Inflammatory macrophage (primary cell): ENCODE measurements at places on chromosomes 7 and 10.

DNA sequence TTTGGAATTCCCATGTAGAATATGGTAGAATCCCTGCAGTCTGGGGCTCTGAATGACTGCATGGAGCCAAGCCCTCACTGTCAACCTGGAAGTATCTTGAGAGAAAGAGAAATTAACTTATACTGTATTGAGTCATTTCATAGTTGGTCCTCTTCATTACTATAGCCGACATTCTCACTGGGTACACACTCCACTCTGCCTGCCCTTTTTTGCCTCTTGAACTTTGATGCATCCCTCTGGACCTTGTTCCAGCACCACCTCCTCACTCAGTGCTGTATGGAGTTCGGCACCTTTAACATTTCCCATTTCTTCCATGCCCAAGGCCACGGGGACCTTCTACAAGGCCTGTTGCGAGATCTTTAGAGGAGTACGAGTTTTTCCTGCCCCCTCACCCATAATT is 4.6 kb upstream of the ARHGAP22 start:
- DNase-seq = no peak

DNA sequence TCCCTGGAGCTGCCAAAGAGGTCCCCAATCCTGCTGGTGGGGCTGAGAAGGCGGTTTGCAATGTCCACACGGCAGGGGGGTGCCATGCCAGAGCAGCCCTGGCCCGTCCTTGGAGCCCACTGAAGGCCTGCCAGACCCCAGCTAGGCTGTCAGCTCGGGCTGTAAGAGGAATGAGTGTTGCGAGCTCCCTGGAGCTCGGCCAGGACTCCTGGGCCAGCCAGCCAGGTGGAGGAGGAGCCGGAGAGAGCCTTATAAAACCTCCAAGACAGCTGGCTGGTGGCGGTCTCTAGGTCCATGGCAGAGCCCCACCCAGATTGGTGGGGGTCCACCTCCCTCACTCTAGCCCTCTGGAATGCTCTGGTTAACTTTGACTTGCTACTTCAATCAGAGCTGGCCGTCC is 55.1 kb upstream of the CALN1 start:
- DNase-seq = no peak

GRCh38 chr10:27330074-27330473 is 89.5 kb upstream of the ACBD5 start:
- no peak for DNase-seq

GRCh38 chr7:146117576-146117975 is 975 bp downstream of the CNTNAP2 start:
- no peak for DNase-seq

DNA sequence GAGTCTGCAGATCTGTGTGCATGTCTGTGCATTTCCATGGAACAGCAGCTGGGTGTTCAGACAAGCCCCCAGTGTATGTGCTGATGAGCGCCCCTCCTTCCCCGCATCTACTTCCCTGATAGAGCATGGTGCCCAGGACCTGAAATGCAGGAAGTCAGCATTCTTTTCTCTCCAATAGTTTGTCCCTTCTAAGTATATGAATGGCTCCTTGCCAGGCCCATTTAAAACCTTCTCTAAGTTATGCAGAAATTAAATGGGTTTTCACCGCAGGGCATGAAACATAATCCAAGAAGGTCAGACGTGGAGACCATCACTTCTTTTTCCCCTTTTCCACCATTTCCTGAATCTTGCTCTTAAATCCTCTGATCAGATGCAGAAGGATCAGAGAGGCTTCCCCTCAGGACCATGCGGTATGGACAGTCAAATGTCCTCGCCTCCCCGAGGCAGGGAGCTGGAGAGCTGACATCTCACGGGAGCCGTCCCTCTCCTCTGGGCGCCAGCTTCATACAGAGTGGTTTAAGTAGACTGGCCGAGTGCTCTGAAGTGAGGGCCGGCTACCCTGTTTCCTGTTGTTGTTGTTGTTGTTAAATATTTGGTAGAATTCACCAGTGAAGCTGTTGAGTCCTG is 155.3 kb downstream of the C10orf105 start:
- no peak for DNase-seq

GRCh38 chr7:77866786-77867536 is 68.4 kb downstream of the PHTF2 start:
- DNase-seq = peak; percentile 77

DNA sequence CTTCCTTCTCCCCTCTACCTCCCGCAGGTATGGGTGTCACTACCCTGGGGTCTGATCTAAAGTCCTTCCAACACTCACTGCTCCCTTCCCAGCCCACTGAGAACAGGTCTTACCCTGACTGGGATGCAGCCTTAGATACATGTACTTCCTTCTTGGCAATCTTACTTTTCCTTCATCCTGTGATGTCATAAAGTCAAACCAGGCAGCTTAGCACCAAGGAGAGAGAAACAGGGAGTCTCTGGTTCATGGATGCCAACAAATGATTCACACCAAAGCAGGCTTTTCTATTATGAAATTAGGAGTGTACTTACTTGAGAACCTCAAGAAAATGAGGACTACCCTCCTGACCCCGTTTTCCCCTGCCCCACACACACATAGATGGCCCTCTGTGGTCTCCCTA is 111.0 kb upstream of the KMT2E start:
- DNase-seq = no peak

- no peak for DNase-seq
Observed at GRCh38 chr7:77877791-77878190, 79.2 kb downstream of the PHTF2 start.

- DNase-seq = no peak
Observed at GRCh38 chr7:20503278-20503950, 112.1 kb upstream of the ABCB5 start.

- no peak for DNase-seq
Observed at GRCh38 chr10:7836571-7836970, 18.3 kb downstream of the TAF3 start.

- DNase-seq = no peak
Observed at GRCh38 chr7:52450816-52451215, 584.6 kb upstream of the POM121L12 start.

DNA sequence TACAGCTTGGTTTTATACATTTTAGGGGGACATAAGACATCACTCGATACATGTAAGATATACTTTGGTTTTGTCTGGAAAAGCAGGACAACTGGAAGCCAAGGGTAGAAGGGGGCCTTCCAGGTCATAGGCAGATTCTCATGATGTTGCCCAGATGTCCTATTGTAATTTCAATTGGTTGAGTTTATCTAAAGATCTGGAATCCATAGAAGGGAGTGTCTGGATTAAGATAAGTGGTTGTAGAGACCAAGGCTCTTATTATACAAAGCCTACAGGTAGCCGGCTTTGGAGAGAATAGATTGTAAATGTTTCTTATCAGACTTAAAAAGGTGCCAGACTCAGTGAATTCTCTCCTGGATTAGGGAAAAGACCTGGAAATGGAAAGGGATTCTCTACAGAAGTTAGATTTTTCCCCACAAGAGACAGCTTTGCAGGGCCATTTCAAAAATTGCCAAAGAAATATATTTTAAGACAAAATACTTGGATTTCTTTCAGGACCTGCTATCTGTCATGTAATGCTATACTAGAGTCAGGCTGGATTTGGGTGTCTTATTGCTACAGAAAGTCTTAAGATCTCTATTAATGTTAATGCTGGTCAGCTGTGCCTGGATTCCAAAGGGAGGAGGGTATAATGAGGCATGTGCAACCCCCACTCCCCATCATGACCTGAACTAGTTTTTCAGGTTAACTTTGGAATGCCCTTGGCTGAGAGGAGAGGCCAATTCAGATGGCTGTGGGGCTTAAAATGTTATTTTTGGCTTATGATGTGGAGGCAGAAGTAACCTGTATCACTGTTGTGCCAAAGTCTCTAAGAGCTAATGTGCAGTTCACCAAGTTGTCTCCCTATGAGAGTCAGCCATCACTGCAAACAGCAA is 511.1 kb upstream of the C7orf33 start:
- no peak for DNase-seq

- no peak for DNase-seq
Observed at GRCh38 chr10:69797959-69798358, 3.7 kb upstream of the COL13A1 start.

DNA sequence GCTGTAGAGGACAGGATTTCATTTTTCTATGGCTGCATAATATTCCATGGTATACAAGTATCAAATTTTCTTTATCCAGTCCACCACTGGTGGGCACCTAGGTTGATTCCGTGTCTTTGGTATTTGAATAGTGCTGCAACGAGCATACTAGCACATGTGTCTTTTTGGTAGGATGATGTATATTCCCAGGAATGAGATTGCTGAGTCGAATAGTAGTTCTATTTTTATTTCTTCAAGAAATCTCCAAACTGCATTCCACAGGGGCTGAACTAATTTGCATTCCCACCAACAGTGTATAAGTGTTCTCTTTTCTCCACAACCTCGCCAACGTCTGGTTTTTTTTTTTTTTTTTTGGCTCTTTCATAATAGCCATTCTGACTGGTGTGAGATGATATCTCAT is 550.0 kb downstream of the REEP3 start:
- no peak for DNase-seq

DNA sequence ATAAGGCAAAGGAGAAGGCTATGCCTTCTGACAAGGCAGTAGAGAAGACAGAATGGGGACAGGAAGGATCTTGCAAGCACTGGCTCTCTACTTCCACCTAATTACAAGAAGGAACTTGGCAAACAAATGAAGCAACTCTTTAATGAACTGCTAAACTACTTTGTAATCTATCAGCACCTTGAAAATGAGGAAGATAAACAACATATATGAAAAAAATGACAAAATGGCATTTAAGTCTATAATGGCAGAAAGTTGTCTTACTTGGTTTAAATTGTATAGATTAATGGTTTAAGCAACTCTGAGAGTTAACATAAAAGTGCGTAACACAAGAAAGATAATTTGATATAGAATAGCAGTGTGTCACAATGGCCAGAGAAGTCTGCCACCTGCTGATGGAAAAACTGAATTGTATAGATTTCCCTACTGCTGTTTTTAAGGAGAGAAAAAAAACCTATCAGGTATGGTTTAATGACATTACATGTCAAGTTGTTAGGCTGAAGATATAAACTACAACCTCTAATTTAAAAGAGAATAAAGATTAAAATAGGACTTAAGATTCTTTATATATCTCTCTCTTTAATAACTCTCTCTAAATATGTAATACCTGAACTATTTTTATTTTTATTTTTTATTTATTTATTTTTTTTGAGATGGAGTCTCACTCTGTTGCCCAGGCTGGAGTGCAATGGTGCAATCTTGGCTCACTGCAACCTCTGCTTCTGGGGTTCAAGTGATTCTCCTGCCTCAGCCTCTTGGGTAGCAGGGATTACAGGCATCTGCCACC is 11.8 kb downstream of the NT5C3A start:
- DNase-seq = peak; percentile 86

- DNase-seq = no peak
Observed at GRCh38 chr7:51313738-51314425, 2.7 kb downstream of the COBL start.

GRCh38 chr10:132859084-132859855 is 73.3 kb upstream of the NKX6-2 start:
- DNase-seq = no peak

GRCh38 chr7:27297356-27297755 is 54.8 kb downstream of the EVX1 start:
- no peak for DNase-seq

- no peak for DNase-seq
Observed at GRCh38 chr10:32340596-32341180, 6.3 kb downstream of the EPC1 start.

- no peak for DNase-seq
Observed at GRCh38 chr7:83957333-83957732, 237.3 kb downstream of the SEMA3A start.

DNA sequence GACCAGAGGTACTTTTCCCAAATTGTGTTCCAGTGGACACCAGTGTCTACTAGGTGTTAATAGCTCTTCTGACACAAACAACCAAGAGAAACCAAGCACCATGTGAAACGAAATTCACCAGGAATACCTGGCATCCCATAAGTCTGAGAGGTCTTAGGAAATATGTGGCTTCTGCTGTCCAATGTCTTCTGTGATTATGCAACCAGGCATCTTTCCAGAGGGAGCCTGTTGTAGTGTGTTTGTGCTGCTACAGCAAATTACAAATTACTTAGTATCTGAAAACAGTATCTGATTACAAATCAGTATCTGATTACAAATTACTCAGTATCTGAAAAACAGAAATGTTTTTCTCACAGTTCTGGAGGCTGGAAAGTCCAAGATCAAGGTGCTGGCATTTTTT is 133.6 kb upstream of the NPVF start:
- no peak for DNase-seq

- no peak for DNase-seq
Observed at GRCh38 chr10:74925708-74926107, 99.3 kb downstream of the KAT6B start.

DNA sequence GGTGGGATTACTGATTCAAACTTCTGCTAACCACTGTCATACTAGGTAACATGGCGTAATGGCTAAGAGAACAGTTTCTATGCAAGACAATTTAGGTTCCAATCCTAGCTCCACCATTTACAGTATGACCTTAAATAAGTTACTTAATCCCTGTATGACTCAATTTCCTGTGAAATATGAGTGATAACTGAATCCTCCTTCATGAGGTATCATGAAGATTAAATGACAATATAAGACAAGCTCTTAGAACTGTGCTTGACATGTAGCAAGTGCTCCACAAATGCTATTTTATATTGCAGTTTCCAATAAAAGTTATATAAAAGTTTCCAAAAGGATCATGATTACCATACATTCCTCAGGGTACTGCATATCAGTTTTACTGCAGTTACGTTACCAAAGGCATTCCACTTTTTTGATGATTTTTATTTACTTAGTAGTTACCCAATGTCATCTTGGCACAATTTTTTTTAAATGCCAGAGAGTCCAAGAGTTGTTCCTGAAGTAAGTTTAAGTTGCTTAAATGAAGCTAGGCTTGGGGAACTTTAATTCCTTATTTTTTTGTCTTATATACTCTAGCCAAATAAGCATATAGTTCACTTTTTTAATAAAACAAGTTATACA is 7.1 kb downstream of the DOCK4 start:
- DNase-seq = no peak

DNA sequence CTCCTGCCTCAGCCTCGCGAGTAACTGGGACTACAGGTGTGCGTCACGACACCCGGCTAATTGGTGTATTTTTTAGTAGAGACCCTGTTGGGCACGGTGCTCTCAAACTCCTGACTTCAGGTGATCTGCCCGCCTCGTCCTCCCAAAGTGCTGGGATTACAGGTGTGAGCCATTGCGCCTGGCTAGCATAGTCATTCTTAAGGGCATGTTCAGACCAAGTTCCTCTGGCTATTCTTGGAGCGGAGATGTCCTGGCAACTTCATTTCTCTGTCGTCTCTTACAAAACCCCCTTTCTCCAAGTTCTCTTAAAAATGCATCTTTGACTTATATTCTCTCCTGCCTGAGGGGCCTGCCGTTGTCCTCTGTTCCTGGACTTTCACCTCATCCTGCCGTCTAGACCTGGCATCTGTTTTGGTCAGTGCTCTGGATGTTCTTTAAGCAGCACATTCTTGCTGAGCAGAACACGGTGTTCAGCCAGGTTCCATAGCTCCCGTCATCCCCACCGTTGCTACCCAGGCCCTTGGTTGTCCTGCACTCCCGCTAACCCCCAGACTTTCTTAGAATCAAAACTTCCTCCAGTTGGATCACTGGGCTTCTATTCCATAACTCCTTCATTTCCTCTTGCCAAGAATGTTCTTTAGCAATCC is 509.9 kb upstream of the GALNT17 start:
- no peak for DNase-seq
